ENCODE measurements at places on chromosomes 12 and 14.

DNA sequence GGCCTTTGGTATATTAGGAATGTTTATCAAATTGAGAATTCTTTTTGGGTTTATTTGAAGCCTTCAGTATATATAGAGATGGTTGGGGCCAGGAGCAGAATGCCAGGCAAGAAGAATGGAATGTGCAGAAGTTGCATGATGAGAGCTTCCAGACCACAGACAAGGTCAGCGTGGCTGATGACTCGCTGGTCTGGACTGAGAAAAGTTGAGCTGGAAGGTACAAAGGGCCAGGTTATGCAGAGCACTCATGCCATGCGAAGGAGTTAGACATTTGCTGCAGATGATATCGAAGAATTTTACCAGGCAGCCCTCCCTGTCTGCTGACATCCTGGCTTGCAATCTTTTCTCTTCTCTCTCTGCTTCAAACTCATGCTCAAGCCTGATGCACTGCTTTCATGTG is 196.2 kb upstream of the ARHGAP5 start:
- no peak for DNase-seq

DNA sequence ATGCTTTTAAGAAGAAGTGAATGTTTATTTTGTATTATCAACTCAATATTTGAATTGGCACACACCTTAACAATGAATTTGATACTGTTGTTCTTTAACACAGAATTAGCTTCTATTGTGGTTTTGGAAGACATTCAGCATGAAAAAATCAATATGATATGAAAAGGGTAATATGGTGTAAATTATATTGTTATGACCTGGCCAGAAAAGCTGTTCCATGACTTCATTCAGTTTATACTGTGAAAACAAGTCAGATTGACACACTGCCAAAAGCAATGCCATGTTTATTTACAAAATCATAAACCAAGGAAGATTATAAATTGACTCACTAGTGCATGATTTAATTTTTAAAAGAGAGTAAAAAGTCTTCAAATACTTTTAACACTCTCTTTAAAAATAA is 851.4 kb upstream of the SEL1L start:
- DNase-seq, result no peak

GRCh38 chr14:99944241-99944651 is 121.0 kb upstream of the EVL start:
- DNase-seq, result no peak

DNA sequence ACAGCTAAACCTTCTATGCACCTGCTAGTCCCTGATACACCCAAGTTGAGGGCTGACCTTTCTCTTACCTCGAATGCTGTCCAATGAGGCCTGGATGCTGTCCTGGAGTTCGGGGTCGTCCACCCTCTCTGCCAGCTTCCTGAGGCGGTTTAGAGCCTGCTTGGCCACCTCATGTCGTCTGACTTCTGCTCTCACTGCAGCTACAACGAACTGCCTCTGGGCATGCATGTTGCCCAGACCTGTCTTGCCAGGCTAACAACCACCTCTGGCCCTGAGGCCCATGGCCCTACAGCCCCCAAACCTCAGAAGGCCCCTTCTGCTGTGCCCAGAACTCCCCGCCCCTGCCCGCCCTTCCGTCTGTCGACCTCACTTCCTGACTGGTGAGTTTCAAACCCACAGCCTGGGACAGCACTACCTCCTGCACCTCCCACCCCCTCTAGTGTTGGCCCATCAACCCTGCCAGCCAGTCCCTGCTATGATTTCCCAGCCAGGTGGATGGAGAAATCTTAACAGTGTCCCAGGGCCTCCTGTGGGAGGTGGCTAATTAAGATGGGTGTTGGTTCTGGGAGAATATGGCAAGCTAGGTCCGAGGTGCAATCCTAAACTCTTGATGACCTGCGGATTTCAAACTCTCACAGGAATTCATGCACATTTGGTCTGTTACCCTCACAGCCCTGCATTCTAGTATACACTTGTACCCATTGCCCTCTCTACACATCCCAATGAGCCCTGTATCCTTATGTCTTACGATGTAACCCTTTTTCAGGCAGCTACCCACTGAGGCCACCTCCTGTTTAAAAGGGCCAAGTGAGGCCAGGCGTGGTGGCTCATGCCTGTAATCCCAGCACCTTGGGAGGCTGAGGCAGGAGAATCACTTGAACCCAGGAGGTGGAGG is 2.7 kb upstream of the TSPAN31 start:
- no peak for DNase-seq

GRCh38 chr12:132069336-132069985 is 74.7 kb downstream of the DDX51 start:
- DNase-seq, result no peak

GRCh38 chr14:68851078-68851477 is 58.2 kb upstream of the ZFP36L1 start:
- no peak for DNase-seq

- DNase-seq, result no peak
Measured at GRCh38 chr14:104966981-104967385, 11.2 kb downstream of the AHNAK2 start.

- no peak for DNase-seq
Measured at GRCh38 chr14:29724991-29725390, 202.7 kb downstream of the PRKD1 start.

DNA sequence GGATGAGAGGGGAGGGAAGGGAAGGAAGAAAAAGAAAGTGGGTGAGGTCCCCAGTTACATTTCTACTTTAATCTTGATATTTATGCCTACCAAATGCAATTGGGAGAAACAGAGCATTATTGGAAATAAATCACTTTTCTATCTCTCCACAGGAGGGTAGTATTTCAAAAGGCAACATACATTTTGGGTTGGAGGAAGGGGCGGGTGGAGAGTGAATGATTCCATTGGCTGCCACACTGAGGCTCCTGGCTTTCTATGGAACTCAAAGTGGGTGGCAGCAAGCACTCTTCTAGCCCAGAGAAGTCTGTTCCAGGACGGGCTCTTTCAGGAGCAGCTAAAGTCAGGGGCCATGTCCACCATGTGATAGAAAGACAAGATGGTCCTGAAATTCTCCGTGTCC is 441.3 kb downstream of the DAD1 start:
- DNase-seq, result no peak
